ENCODE measurements at places on chromosomes 16 and 17.

DNA sequence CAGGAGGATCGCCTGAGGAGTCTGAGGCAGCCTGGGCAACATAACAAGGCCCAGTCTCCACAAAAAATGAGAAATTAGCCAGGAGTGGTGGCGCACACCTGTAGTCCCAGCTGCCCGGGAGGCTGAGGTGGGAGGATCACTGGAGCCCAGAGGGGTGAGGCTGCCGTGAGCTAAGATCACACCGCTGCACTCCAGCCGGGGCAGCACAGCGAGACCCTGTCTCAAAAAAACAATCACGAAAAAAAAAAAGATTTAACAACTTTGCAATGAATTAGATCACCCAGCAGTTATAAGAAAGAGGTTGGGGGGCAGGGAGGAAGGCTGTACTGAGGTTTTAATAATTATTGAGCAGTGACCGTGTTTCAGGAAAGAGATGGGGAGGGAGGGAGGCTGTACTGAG, 49.4 kb downstream of the RPH3AL start:
- DNase-seq, result no peak

GRCh38 chr16:8648877-8649276, 25.5 kb upstream of the ABAT start:
- no peak for DNase-seq

- DNase-seq, result no peak
Measured at GRCh38 chr17:19517699-19518098, 16.0 kb upstream of the SLC47A1 start.

DNA sequence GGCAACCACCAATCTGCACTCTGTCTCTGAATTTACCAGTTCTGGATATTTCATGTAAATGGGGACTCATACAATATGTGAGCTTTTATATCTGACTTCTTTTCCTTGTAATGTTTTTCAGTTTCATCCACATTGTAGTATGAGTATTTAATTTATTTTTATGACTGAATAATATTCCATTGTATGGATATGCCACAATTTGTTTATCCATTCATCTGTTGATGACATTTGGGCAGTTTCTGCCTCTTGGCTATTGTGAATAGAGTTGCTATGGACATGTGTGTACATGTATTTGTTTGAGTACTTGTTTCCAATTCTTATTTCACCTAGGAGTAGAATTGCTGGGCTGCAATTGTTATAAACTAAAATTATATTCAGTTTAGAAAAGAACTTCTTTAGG, 126.9 kb downstream of the MRTFB start:
- no peak for DNase-seq

DNA sequence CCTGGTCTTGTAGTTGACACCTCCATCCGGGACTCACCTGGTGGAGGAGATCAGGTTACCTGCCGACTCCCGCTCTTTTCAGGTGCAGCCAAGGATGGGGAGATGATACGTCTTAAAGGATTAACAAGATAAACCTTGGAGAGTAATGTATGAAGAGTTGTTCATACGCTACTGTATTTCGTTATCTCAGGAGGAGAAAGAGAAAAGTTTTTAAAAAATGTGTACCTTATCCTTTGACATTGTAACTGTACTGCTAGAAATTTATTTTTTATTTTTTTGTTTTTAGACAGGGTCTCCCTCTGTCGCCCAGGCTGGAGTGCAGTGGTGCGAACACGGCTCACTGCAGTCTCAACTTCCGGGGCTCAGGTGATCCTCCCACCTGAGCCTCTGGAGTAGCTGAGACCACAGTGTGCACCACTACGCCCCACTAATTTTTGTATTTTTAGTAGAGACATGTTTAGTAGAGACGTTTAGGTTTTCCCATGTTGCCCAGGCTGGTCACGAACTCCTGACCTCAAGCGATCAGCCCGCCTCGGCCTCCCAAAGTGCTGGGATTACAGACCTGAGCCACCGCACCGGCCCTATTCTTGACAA, 764 bp upstream of the SMURF2 start:
- DNase-seq, result no peak

Data from AG10803 (cell line).